ENCODE measurements at places on chromosomes 16 and 17. TPM values are rescaled to one million over a fixed set of nuclear protein-coding genes. Genes with fewer than 3 reads are reported as not detected.

DNA sequence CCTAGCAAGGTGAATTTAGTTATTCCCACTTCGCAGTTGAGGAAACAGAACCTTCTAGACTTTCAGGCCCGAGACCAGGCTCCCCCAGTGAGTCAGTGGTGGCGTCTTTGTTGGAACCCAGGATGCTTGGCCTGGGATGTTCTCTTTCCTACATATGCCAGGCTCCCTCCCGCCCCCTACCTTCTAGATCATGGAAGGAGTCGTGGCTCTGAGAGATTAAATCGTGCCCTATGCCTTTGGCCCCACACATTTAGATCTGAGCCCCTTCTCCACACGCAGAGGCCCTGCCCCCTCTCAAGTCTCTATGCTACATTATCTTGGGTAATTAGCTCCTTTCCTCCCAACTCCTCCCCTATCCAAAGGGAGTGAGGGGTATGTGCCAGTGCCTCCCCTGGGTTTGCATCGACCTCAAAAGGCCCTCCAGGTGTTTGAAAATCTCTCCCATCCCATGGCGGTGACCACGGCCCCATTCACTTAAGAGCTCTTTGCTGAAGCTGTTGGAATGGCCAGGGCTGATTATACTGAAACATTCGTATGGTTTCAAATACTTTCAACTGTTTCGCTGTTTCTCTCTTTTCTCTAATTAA, 3.0 kb downstream of the NGFR start:
- no peak overlapping the region for H3K27ac ChIP-seq
- H3K4me3 ChIP-seq: no peak overlapping the region
- no peaks in the 10 kb centered on the region for H3K36me3 ChIP-seq
- peaks cover 18% of the 10 kb centered on the region for H3K4me1 ChIP-seq

GRCh38 chr16:54867302-54867832, 63.3 kb upstream of the IRX5 start:
- H3K36me3 ChIP-seq: no peaks in the 10 kb centered on the region
- no peaks in the 10 kb centered on the region for H3K27me3 ChIP-seq
- H3K27ac ChIP-seq: no peak overlapping the region
- H3K4me3 ChIP-seq: no peak overlapping the region

Gene SYT17
- not detected for total RNA-seq

Gene SLC35G6
- not detected for total RNA-seq

DNA sequence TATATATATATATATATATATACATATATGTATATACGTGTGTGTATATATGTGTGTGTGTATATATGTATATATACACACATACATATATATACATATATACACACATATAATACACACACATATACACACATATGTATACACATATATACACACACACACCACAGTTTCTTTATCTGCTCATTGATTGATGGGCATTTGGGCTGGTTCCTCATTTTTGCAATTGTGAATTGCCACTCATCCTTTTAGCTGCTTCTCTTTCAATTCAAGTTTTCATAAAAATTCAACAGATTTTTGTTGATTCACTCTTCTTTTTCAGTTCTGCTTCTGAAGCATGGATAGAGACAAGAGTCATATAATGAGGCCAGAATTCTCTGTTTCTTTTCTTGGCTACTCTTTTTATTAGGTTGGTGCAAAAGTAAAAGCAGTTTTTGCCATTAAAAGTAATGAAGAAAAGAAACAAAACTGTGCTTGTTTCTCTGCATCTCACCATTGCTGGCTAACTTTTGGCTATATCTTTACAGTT, 44.5 kb downstream of the SLFN5 start:
- no peaks in the 10 kb centered on the region for H3K36me3 ChIP-seq
- H3K4me3 ChIP-seq: no peak overlapping the region
- H3K4me1 ChIP-seq: peaks cover 23% of the 10 kb centered on the region

DNA sequence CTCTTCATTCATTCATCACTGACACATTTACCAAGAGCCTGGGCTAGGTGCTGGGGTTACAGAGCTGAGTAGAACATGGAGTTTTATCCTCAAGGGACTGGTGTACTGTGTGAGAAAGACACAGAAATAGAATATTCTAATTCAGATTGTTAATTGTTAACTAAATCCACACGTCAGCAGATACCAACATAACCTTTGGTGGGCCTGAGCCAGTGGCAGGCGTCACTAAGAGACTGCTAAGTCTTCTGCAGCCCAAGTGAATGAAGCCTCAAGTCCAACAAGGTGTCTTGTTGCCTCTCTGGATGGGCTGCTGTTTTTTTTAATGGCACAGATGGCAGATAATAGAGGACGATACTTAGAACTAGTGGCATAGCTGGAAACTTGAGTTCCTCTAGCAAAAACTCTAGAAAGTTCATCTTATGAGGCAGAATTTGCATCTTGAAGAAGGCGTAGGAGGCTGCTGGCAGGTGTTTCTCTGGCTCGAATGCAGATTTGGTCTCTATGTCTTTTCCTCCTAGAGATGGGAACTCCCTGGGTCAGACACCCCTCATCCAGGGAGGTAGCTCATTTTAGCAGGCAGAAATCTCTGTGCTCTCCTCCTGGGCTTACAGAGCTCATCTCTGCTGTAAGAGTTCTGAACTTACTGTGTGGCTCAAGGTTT, 179.5 kb downstream of the NTN1 start:
- no peaks in the 10 kb centered on the region for H3K36me3 ChIP-seq
- peaks cover 27% of the 10 kb centered on the region for H3K27me3 ChIP-seq
- no peak for DNase-seq
- H3K4me1 ChIP-seq: peaks cover 4% of the 10 kb centered on the region
- H3K27ac ChIP-seq: no peak overlapping the region
- no peak overlapping the region for H3K4me3 ChIP-seq

Measured in natural killer cell treated with Interleukin-12 subunit alpha and Interleukin-12 subunit beta and Interleukin-15 and Interleukin-18, amount 100 ng/mL, for 72 hours (primary cell).